ENCODE measurements at places on chromosomes 7 and 10.

DNA sequence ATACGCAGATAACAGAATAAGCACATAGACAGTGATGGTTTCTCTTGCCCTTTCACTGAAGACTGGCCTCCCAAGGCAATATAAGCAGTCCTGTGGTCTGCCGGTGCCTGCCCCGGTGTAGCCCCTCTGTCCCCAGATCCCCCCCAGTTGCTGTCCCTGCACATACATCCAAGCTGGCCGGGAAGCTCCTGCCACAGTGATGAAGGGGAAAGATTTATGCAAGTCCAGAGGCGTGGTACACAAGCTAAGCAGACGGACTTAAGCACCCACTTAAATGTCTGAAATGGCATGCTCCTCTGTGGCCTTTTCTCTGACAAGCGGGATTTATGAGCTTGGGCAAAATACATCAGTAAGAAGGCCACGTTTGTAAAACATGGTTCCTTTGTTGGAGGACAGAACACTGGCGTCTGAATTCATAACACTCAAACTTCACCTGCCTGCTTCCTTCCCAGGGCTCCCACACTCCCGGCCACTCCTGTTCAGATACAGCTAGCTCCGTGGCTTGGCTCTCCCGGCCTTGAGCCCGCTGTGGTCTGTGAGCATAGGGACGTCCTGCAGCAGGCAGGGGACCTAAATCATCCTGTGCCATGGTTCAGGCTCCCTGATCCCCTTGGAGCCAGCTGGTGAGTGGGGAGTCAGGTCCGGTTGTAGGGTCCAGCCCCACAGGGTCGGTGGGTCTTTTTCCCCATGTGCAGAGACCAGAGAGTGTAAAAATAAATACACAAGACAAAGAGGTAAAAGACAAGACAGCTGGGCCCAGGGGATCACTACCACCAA, 61.7 kb upstream of the PPP2R2D start:
- no peak for DNase-seq

- DNase-seq: no peak
Measured at GRCh38 chr7:14691034-14691433, 211.5 kb downstream of the DGKB start.

GRCh38 chr7:2018569-2019460, 213.9 kb downstream of the MAD1L1 start:
- peak; percentile 92 for DNase-seq

GRCh38 chr10:96406091-96406490, 47.3 kb upstream of the OPALIN start:
- no peak for DNase-seq

GRCh38 chr10:97612386-97612785, 20.9 kb downstream of the MORN4 start:
- peak; percentile 60 for DNase-seq

DNA sequence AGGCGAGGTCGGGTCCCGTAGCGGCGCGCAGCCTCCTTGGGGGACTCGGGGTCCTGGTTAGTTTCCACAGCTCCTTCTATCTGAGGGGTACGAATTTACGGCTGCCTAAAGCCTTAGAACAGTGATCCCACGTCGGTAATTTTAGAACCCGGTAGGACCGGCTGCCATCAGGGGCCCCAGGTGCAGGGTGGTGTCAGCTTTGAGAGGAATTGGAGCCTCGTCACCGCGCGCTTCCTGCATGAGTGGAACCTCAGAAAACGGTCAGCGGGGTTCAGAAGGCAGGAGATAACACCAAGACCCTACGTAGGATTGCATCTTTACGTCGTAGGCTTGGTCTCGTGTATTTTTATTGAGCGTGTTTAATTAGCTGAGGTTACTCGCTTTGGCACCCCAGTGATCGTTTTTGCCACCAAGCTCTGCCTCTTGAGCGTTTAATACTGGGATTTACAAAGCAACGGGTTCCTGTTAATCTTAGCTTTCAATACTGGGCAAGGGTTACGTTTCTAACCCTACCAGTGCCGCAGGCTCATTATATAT, 443 bp downstream of the RNF32 start:
- peak; percentile 45 for DNase-seq

DNA sequence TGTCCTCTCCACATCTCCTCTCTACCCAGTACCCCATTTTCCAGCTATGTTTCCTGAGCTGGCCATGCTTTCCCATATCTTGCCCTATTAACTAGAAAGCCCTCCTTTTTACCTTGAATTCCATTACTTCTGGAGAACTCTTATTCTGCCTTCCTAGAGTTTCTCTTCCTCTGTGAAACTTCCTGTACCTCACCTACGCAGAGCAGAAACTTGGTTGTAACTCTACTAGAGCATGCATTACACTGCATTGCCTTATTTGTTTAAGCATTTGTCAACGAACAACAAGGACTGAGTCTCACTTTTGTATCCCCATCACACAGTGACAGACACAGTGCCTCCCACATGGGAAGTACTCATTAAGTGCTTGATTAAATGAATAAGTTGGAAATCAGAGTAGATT, 36.4 kb downstream of the VCL start:
- DNase-seq: no peak

GRCh38 chr10:76017733-76018433, 586.5 kb downstream of the LRMDA start:
- no peak for DNase-seq

- peak; percentile 34 for DNase-seq
Measured at GRCh38 chr7:155962191-155962967, 150.1 kb upstream of the SHH start.

DNA sequence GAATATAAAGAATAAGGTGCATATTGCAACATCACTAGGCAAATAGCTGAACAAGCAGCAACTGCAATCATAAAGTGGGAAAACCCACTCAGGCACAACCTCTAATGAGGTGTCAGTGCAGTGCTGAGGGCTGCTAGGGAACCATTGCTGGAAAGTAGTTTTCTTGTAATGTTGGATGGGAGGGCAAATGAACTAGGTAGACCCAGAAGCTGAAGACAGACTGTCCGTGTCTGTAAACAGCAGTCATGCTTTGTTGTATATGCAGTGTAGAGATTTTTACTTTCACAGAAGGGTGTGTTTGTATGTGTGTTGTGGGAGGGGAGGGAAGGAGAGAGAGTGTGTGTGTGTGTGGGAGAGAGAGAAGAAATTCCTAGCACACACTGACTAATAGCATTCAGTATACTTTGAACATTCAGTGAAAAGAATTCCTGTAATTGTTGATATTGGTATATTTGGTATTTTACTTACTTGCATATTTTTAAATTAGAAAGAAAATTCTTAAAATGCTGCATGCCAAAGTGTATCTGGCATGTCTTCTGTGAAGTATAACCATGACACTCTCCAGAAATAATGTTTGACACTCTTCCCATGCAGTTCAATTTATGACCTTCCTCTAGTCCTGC, 28.8 kb downstream of the ITGB8 start:
- DNase-seq: no peak

DNA sequence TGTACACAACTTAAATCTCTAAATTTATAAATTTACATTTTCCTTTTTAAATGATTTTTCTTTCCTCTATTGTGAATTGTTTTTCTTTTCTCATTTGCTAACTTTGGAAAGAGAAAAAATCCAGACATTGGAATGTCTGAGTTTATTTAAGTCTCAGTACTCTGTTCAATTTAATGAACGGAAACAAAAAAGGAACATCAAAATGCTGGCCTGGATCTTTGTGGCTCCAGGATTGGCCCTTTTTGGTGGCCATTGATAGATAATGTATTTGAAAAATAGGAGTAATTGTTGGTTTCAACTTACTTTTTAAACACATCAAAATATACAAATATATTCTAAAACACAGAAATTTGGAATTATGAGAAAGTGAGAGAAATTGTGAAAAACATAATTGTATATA, 336.0 kb downstream of the SUGCT start:
- DNase-seq: no peak

- DNase-seq: no peak
Measured at GRCh38 chr7:149827089-149827981, 10.8 kb upstream of the ZNF862 start.

GRCh38 chr7:6392712-6393666, 54.8 kb downstream of the DAGLB start:
- peak; percentile 96 for DNase-seq

- peak; percentile 50 for DNase-seq
Measured at GRCh38 chr7:55078465-55079372, 59.9 kb downstream of the EGFR start.

DNA sequence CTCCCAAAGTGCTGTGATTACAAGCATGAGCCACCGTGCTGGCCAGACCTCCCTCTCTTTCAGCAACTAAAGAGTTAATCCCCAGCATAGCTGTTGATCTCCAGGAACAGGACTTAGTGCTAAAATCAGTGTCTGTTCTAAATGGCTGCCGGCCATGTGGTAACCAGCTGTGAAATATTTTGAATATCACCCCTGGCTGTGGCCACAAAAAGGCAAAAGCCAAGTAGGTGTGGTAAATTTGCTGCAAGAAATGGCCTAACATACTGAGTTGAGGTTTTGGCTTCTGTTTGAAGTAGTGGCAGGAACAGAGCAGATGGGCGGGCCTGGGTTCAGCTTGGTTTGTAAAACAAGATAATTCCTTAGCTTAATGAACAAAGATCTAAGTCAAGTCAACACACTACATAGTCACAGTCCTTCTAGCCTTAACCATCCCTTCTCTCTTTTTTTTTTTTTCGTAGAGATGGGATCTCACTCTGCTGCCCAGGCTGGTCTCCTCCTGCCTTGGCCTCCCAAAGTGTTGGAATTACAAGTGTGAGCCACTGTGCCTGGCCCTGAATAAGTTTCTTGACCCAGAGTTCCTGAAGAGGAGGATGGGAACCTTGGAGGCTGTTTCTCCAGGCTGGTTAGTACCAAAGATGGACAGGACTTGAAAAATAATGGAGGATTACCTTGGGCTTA, 22.7 kb upstream of the AGFG2 start:
- peak; percentile 96 for DNase-seq

DNA sequence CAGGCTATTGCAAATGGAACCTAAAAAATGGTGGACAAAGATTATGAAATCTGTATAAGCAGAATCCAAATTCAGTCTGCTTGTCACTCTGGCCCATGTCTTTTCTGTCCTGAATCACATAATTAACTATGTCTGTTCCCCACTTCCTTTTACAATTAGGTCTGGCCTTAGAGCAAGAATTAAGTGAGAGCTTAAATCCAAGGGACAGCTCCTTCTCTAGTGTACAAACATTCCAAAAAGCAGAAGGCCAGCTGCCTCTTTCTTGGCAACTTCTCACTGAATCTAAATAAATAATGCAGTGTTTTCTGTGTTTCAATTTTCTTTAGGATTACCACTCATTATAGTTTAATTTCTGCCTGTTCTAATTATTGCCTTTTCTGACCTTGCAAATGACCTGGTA, 39.3 kb upstream of the NEBL start:
- no peak for DNase-seq

DNA sequence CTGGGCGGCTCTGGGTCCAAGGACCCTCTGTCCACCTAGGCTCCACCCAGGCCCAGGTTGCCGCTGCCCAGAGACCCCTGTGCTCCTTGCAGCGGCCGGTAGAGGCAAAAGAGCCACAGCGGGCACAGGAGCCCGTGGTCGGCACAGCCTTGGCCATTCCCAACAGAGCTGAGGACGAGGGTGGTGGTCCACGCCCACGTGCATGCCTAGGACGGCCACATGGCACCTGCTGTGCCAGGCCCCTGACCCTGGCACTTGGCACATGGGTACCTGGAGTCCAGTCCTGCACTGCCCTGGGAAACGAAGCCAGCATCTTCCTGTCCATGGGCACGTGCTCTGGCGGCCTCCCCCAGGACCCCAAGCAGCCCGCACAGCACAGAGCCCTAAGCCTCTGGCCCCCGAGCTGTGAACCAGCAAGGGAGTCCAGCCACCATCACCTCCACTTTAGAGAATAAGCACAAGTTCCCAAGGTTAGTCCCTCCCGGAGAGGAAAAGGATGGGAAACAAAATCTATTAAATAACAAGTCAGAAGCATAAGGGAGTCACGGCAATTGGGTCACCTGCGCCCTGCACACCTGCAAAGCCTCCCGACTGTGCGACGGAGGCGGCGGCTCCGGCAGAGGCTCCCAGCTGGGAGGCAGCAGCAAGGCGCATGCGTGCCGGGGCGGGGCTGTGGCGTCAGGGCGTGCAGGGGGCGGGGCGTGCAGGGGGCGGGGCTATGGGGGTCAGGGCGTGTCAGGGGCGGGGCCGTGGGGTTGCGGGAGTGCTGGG, 59.1 kb downstream of the STK32C start:
- DNase-seq: peak; percentile 8

GRCh38 chr7:80770675-80771081, 132.2 kb downstream of the CD36 start:
- no peak for DNase-seq

GRCh38 chr7:137642472-137642871, 204.3 kb downstream of the DGKI start:
- peak; percentile 27 for DNase-seq

DNA sequence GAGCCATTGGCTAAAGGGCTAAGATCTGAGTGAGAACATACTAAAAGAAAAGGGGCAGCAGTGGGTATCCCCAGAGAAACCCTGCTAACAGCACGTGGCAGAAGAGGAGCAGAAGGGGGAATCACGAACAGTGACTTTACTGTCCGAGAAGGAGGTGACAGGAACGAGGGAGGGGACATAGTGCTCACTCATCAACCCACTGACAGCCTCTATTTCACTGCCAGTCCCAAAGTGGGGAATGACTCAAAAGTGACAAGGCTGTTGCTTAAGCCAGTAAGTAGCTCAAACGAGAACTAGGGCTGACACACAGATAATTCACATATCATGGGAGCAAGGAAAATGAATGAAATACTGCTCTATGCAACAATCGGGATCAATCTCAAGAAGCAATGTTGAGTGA, 92.7 kb downstream of the RSU1 start:
- no peak for DNase-seq

- no peak for DNase-seq
Measured at GRCh38 chr10:5903563-5903962, 13.5 kb downstream of the FBH1 start.

- no peak for DNase-seq
Measured at GRCh38 chr10:46092524-46093081, 46.5 kb upstream of the MSMB start.

DNA sequence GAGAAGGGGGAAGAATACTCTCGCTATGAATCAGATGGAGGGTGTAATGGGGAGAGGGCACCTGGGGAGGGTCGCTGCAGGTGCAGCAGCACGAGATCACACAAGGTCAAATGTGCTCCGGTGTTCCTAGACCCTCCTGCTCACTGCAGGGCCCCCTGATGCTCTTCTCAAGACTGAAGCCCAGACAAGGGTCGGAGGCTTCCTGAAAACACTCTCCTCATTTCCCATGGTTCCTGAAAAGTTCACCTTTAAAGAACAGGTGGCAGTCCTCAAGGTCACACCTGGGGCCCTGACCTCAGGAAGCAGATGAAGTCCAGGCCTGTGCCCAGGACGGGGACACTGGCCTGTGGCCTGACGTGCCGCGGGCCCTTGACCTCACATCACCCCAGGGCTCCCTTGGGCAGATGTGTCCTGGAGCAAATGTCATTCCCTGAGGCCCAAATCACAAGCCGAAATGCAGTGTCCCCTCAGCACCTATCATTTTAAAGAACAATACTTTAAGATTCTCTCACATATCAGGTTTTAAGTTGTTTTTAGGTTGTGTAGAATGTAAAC, 289.8 kb downstream of the GLRX3 start:
- DNase-seq: no peak

- peak; percentile 93 for DNase-seq
Measured at GRCh38 chr10:31315453-31315852, 3.6 kb upstream of the ZEB1 start.
